NCI-H510A (cell line): ENCODE measurements at places on chromosomes 7 and 10.

- no peak for DNase-seq
These were observed 716 bp downstream of the OGA start for GRCh38 chr10:101817337-101818118.

GRCh38 chr7:12103948-12104347, 107.1 kb upstream of the TMEM106B start:
- no peak for DNase-seq

GRCh38 chr7:7257899-7258692, 75.8 kb downstream of the C1GALT1 start:
- no peak for DNase-seq

- DNase-seq = no peak
These were observed 15.4 kb upstream of the ANKRD1 start for GRCh38 chr10:90936276-90936659.

GRCh38 chr10:44883593-44884331, 27.4 kb upstream of the TMEM72 start:
- no peak for DNase-seq

DNA sequence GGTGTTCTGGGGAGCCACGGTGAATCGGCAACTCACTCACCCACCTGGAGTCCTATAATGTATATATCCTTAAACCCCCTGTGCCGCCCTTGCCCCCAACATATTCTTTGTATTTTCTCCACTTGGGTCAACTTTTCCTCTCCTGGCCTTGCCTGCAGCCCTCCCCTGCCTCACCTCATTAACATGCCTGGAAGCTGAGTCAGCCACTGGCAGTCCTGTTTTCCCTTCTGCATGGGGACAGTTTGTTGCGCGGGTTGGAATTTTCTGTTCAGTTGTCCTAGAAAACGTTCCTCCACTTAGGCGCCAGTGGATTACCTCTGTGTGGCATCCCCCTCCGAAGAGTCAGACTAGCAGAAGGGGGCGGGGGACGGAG, 97.4 kb downstream of the C10orf105 start:
- DNase-seq = no peak

DNA sequence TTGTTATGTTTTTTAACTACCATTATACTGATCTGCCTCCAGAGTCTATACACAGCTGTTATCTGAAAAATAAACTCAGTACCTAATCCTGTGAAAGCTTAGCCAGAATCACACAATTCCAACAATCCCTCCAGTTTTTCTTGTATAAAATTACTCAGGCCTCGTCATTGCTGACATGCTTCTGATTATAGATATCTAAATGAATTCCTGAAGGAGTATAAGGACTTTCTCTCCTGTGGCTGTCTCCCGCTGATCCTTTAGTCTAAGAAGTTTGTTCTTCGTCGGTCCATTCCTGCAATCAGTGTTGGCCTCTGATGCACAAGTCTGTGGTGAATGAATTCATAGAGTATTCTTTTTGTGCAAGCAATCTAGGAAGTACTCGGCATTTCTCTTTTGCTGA, 288.9 kb upstream of the SEMA3C start:
- DNase-seq = no peak

GRCh38 chr10:7285522-7286322, 125.1 kb downstream of the SFMBT2 start:
- no peak for DNase-seq

- DNase-seq = no peak
These were observed 243.2 kb downstream of the SDK1 start for GRCh38 chr7:3544202-3544601.

- DNase-seq = no peak
These were observed 21.4 kb upstream of the KIF20B start for GRCh38 chr10:89679986-89680385.

GRCh38 chr7:146449625-146450024, 333.0 kb downstream of the CNTNAP2 start:
- DNase-seq = no peak

DNA sequence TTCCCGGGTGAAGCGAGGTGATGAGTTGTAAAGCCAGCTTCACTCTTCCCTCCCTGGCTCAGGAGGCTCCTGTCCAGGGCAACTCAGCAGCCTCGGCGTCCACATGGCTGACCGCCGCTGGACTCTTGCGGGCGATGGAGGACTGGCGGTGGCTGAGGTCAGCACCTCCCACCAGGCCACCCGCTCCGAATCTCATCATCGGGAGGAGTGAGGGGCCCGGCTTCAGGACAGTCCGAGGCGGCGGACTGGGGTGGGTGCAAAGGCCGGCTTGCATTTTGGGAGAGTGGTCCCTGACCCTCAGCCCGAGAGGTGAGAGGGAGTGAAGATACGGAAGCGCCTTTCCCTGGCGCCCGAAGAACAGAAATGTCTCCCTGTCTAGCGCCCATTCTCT, 759 bp downstream of the DNAJB12 start:
- no peak for DNase-seq

DNA sequence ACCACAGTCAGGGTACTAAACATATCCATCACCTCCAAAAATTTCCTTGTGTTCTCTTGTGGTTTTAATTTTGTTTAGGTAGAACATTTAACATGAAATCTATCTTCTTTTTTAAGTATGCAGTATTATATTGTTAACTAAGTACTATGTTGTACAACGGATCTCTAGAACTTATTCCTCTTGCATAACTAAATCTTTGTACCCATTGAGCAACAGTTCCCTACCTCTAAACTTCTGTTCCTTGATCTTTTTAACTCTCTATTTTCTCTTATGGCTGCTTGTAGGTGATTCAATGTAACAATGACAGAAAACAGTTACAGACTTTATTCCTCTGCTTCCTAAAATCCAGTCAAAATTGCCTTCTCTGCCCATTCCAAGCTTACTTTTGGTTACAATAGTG, 9.9 kb downstream of the NRG3 start:
- no peak for DNase-seq

DNA sequence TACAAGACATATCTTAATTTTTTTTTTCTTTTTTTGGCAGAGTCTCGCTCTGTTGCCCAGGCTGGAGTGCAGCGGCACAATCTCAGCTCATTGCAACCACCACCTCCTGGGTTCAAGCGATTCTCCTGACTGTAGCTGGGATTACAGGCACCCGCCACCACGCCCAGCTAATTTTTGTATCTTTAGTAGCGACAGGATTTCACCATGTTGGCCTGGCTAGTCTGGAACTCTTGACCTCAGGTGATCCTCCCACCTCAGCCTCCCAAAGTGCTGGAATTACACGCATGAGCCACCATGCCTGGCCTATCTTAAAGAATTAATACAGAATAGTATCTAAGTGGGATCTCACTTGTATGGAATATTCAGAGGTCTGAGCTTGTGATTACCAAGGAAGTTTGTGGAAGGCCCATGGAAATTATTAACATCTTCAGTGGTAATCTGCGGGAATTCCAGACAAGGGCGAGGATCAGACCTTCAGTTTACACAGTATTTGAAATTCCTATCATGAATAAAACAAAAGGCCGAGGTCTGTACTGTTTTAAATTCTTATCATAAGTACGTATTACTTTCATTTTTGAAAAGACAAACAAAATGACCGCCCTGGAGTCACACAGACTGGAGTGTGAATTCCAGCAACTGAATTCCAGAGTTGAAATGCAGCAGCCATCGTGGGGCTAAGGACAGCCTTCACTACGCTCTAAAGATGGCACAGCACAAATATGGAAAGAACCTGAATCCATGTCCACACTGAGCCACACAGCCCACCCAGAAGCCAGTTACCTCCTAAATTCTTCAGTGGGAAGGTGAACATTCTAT, 16.7 kb downstream of the GPRIN2 start:
- no peak for DNase-seq

DNA sequence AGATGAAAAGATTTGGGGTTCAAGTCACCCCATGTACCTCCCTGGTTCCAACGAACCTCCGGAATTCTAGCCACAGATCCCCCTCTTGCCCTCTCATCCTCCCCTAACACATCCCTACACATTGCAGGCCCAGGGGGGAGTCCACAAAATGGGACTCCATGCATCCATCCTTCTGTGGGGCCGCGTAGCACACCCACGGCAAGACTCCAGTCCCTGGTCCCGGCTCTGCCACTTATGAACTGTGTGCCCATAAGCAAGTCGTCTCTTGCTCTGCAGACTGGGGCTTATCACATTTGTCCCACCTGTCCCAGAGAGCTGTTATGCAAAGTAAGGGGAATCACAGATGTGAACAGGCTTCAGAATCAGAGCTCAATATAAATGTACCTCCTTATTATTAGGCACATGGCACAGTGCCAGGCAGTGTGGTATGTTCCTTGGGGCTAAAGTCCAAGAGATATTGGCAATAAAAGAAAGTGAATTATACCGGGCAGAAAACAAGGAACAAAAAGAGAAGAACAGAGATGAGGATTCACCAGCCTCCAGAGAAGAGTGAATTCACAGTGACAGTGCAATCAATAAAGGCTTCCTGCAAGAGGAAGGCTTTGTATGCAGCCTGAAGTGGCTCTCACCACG, 73.9 kb downstream of the KCNMA1 start:
- no peak for DNase-seq

GRCh38 chr7:135208102-135208793, 3.1 kb downstream of the WDR91 start:
- no peak for DNase-seq

DNA sequence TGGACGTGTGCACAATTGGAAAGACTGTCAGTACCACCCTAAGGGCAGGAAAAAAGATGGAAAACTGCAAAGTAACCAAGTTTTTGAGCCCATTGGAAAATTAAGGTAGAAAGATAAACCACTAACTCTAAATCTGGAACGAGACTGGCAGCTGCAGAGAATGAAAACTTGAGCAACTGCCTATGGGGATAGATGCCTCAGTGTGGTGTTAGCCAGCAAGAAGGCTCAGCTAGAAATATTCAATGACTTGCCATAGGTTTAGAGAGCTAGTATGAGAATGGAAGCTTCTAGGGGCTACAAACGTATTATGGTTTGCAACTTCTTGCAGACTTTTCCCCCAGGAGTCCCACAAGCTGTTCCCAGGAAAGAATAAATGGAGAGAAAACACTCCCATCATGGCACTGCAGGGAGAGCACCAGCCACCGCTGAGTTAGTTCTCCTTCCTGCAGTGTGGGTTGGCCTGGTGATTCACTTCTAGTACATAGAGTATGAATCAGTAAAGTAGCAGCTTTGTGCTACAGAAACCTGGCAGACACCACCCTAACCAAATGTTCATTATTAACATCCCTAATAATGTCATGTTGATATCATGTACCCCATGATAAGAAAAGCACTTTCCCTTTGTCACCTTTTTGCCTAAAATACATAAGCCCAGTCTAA, 372.4 kb upstream of the VWC2 start:
- no peak for DNase-seq

- DNase-seq = no peak
These were observed 221.7 kb downstream of the CDK14 start for GRCh38 chr7:90817846-90818245.

DNA sequence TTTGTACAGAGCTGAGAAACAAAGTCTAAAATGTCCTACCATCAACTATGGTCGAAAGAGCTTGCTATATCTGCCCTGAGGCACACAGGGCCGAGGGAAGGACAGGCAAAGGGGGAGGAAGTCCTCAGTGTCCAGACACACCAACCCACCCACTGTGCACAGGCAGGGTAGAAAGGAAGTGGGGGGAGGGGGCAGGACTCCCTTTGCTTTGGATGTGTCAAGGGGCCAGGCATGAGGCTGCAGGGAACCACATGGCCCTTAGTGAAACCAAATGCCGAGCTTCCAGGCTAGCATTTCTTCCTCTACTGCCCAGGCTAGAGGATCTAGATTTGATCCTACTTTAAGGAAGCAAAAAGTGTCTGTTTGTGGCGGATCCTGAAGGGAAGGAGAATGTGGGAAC, 28.6 kb downstream of the KCNH2 start:
- DNase-seq = no peak

GRCh38 chr7:147653456-147653855, 937.1 kb upstream of the C7orf33 start:
- no peak for DNase-seq

DNA sequence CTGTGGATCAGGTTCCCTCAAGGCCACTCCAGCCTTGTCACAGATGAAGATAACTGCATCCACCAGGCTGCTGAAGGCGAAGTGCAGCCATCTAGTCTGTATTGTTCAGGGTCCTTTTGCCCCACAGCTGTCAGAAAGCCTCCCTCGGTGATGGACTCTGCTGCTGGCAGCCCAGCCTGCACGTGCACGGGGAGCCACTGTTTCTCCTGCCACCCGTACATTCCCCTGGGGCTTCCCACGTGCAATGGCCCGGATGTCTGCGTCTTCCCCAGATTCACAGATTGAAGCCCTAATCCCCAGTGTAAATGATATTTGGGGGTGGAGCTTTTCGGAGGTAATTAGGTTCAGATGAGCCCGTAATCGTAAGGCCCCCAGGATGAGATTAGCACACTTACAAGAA, 46.6 kb upstream of the VIPR2 start:
- DNase-seq = no peak

DNA sequence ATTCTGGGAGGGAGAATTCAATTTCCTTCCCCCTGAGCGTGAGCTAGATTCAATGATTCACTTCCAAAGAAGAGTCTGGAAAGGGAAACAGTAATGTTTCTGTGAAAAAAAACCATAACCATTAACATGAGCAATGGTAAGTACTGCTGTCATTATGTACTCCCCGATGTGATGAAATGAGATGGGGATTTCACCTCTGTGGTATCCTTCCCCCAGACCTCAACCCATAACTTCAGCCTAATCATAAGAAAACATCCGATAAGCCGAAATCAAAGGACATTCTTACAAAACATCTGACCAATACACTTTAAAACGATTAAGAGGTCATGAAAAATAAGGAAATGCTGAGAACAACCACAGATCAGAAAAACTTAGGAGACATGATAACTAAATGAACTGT, 27.2 kb downstream of the EZH2 start:
- DNase-seq = no peak

GRCh38 chr10:77507291-77507880, 130.2 kb downstream of the KCNMA1 start:
- no peak for DNase-seq

GRCh38 chr7:112882022-112882421, 91.8 kb upstream of the TMEM168 start:
- DNase-seq = no peak

DNA sequence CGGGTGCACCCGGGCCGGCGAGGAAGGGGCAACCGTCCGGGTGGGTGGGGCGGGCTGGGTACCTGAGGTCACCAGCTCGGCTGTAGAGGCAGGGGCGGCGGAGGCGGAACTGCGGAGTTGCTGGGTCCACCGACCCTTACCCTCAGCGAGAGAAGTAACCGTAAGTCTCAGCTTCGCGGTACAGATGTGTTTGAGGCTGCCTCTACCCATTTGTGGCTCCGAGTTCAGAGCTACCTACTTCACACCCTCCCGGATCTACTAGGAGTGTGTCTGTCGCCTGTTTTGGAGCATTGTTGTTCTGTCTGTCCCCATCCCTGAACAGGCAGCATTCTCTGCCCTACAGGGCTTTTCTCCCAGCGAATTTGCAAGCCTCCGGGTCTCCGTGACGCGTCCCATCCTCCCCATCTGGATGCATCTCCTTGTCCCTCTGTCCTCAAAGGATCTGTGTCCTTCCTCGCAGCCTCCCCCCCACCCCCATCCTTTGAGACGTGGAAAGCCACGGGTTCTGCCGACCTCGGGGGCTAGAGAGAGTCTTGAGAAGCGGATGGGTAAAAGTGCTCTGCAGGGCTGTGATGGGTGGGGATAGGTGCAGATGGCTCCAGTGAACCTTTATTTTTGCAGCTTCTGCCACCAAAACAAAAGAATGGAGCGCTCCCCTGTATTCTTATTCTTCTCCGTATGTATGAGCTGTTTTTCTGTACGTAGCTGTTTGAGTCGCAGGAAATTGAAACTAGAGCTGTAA, 757 bp downstream of the ANKIB1 start:
- no peak for DNase-seq
